Fibroblast of mammary gland (primary cell): ENCODE measurements at places on chromosomes 7 and 10.

GRCh38 chr7:157348548-157348947 is 11.7 kb downstream of the DNAJB6 start:
- DNase-seq = no peak

DNA sequence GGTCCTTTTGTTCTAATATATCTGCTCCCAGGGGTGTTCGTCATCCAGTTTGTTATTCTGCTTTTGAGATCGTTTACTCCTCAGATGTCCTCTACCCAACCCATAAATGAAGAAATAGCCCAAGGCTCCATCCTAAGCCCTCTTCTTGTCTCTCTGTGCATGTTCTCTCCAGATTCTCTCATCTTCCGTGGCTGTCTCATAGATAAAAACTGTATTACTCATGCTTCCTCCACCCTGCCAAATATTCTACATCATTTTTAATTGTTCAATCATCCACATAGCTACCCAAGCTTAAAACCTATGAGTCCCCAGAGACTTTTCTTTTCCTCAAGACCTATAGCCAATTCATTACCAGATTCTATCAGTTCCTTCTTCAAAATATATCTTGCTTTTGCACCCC is 44.9 kb downstream of the CAV1 start:
- peak; percentile 98 for DNase-seq

DNA sequence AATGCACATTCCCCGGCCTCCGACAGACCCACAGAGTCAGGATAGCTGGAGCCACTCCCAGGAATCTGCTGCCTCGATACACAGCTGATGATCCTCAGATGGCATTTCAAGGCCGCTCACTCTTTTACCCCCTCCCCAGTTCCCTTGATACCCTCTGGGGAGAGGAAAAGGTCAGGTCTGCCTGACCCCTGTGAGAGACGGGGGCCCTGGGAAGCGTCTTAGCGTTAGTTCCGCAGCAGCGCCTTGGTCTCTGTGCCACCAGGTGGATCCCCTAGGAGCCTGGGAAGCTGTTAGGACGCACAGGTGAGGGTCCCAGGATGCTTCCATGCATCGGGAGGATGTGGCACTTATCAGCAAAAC is 420.5 kb upstream of the FOXK1 start:
- no peak for DNase-seq

GRCh38 chr10:44890696-44891563 is 20.2 kb upstream of the TMEM72 start:
- DNase-seq = no peak

- peak; percentile 83 for DNase-seq
Measured at GRCh38 chr10:51804866-51805265, 105.5 kb upstream of the CSTF2T start.

GRCh38 chr7:73988197-73988596 is 39.8 kb upstream of the ELN start:
- DNase-seq = no peak
